Adrenal gland (tissue), 19 donors: ENCODE measurements at places on chromosomes 7 and 10. TPM values are rescaled to one million over a fixed set of nuclear protein-coding genes. Genes with fewer than 3 reads are reported as not detected.

DNA sequence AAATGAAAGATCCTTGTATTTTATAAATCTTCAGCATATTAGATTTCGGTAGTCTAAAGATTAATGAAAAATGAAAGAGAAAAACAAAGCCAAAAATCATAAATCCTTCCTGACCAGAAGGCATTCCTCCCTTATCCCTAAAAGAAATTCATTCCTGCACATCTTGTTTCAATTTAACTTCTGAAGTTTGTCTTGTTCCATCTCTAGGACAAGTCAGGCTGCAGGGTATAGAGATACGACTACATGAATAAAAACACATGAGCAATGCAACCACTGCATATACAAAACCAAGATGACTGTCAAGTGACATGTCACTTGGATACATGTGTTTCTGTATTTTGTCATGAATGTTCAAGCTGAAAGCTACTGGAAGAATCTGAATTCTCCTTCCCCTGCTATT, 214.9 kb downstream of the JAZF1 start:
- no peaks in the 10 kb centered on the region for H3K36me3 ChIP-seq
- peaks cover 7% of the 10 kb centered on the region for H3K4me1 ChIP-seq
- DNase-seq, result no peak
- H3K27ac ChIP-seq, result no peak overlapping the region

- no peaks in the 10 kb centered on the region for H3K27me3 ChIP-seq
- H3K36me3 ChIP-seq, result no peaks in the 10 kb centered on the region
- no peak for DNase-seq
- H3K4me3 ChIP-seq, result no peak overlapping the region
- H3K27ac ChIP-seq, result no peak overlapping the region
Measured at GRCh38 chr7:82631998-82632397, 188.4 kb upstream of the CACNA2D1 start.

DNA sequence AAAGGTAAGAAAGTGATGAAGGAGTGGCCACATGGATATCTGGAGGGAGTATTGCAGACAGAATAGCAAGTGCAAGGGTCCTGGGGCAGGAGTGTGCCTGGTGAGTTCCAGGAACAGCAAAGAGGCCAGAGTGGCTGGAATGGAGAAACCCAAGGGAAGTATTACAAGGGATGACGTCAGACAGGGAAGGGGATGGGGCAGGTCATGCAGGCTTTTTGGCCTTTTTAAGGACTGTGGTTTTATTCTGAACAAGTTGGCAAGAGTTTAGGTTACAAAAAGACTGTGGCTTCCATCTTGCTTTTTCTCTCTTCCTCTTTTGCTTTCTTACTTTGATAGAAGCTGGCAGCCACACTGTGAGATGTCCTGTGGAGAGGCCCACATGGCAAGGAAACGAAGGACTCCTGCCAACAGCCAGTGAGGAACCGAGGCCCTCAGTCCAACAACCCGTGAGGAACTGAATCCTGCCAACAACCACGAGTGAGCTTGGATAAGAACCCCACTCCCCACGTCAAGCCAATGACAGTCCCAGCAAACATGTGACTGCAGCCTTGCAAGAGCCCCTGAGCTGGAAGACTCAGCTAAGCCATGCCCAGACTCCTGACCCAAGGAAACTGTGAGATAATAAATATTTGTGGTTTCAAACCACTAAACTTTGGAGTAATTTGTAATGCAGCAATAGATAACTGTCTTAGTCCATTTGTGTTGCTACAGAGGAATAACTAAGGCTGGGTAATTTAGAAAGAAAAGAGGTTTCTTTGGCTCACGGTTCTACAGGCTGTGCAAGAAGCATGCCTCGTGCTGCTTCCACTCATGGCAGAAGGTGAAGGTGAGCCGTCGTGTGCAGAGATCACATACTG, 19.8 kb upstream of the KDM7A start:
- no peak overlapping the region for H3K27ac ChIP-seq
- H3K4me1 ChIP-seq, result no peaks in the 10 kb centered on the region
- DNase-seq, result no peak
- no peaks in the 10 kb centered on the region for H3K36me3 ChIP-seq
- H3K4me3 ChIP-seq, result no peak overlapping the region

GRCh38 chr7:84817016-84817415, 369.8 kb downstream of the SEMA3D start:
- DNase-seq, result no peak
- H3K27ac ChIP-seq, result no peak overlapping the region
- H3K4me3 ChIP-seq, result no peak overlapping the region
- H3K27me3 ChIP-seq, result no peaks in the 10 kb centered on the region
- no peaks in the 10 kb centered on the region for H3K36me3 ChIP-seq
- H3K4me1 ChIP-seq, result no peaks in the 10 kb centered on the region

- H3K27me3 ChIP-seq, result peaks cover 6% of the 10 kb centered on the region
- no peak for DNase-seq
- H3K4me3 ChIP-seq, result no peak overlapping the region
- no peak overlapping the region for H3K27ac ChIP-seq
- H3K4me1 ChIP-seq, result no peaks in the 10 kb centered on the region
- H3K36me3 ChIP-seq, result no peaks in the 10 kb centered on the region
Measured at GRCh38 chr10:34006471-34006870, 672.0 kb upstream of the NRP1 start.

DNA sequence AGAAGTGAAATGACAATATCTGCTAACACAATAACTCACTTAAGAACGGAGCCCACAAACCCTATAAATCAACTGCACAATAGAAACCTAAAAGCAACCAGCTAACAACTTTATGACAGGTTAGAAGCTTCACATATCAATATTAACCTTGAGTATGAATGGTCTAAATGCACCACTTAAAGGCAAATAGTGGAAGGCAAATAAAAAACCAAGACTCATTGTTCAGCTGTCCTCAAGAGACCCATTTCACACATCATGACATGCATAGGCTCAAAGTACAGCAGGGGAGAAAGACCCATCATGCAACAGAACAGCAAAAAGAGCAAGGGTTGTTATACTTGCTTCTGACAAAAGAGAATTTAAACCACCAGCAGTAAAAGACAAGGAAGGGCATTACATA, 46.8 kb downstream of the CDC14C start:
- no peak for DNase-seq
- no peak overlapping the region for H3K27ac ChIP-seq
- H3K4me3 ChIP-seq, result no peak overlapping the region
- H3K27me3 ChIP-seq, result no peaks in the 10 kb centered on the region

GRCh38 chr7:51789489-51789888, 472.9 kb upstream of the COBL start:
- H3K36me3 ChIP-seq, result no peaks in the 10 kb centered on the region
- no peaks in the 10 kb centered on the region for H3K4me1 ChIP-seq
- H3K27ac ChIP-seq, result no peak overlapping the region
- DNase-seq, result no peak
- H3K27me3 ChIP-seq, result no peaks in the 10 kb centered on the region

- H3K27ac ChIP-seq, result no peak overlapping the region
- DNase-seq, result no peak
- H3K4me3 ChIP-seq, result no peak overlapping the region
- H3K4me1 ChIP-seq, result no peaks in the 10 kb centered on the region
Measured at GRCh38 chr7:155066417-155066950, 3.6 kb upstream of the HTR5A start.

GRCh38 chr10:131203456-131204357, 107.8 kb downstream of the TCERG1L start:
- no peak overlapping the region for H3K4me3 ChIP-seq
- no peaks in the 10 kb centered on the region for H3K27me3 ChIP-seq
- H3K36me3 ChIP-seq, result no peaks in the 10 kb centered on the region
- no peak overlapping the region for H3K27ac ChIP-seq

Gene MBL2
- not detected for polyA plus RNA-seq

Gene PPP3CB
- polyA plus RNA-seq, result 36.3 TPM

DNA sequence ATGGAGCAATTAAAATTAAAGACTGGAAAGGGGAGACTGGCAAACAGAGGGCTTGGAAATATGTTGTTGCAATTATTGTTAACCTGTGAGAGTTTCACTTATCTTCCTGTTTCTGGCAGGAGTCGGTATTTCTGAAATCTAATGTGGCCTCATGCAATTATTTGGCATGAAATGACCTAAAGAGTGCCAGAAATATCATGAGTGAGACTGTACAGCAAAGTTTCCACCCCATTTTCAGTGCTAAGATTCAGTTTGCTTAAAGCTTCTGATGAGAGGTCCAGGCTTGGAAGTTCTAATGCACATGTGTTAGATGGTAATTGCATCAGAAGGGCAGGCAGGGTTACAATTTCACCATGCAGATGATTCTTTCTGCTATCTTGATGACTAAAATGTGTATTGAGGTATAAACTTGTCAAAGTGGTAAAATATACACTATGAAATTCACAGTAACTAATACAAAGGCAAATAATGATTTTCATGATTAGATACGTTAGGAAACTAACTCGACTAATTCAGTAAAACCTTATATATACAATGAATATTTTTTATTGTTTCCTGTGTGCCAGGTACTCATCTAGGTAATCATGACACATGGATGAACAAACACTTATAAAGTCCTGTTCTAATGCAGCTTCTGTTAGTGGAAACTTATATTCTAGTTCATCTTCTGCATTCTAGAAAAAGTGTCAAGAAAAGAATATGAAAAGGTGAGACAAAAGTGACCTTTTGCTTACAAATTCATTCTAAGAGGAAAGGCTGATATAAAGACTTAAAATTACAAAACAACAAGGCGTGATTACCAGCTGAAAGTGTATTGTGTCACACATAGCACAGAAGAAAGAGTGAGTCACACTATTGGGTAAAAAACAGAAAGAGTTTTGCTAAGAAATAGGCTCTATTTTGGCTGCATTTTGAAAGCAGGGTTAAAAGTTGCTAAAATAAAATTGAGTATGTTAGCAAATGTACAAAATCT, 533.4 kb upstream of the SEMA3D start:
- H3K4me1 ChIP-seq, result no peaks in the 10 kb centered on the region
- no peak overlapping the region for H3K27ac ChIP-seq
- no peak overlapping the region for H3K4me3 ChIP-seq
- no peak for DNase-seq
- H3K36me3 ChIP-seq, result no peaks in the 10 kb centered on the region

Gene VAX1
- polyA plus RNA-seq, result not detected

Gene PAX4
- polyA plus RNA-seq, result not detected

GRCh38 chr7:108332937-108333336, 123.3 kb downstream of the NRCAM start:
- H3K36me3 ChIP-seq, result no peaks in the 10 kb centered on the region
- H3K27ac ChIP-seq, result no peak overlapping the region
- no peaks in the 10 kb centered on the region for H3K27me3 ChIP-seq
- peaks cover 13% of the 10 kb centered on the region for H3K4me1 ChIP-seq
- H3K4me3 ChIP-seq, result no peak overlapping the region
